ENCODE measurements at places on chromosomes 6 and 20.

- no peak for DNase-seq
These were observed 128.5 kb downstream of the TPBG start for GRCh38 chr6:82492134-82492533.

- DNase-seq: peak; percentile 58
These were observed 625.4 kb downstream of the QKI start for GRCh38 chr6:164039954-164040375.

DNA sequence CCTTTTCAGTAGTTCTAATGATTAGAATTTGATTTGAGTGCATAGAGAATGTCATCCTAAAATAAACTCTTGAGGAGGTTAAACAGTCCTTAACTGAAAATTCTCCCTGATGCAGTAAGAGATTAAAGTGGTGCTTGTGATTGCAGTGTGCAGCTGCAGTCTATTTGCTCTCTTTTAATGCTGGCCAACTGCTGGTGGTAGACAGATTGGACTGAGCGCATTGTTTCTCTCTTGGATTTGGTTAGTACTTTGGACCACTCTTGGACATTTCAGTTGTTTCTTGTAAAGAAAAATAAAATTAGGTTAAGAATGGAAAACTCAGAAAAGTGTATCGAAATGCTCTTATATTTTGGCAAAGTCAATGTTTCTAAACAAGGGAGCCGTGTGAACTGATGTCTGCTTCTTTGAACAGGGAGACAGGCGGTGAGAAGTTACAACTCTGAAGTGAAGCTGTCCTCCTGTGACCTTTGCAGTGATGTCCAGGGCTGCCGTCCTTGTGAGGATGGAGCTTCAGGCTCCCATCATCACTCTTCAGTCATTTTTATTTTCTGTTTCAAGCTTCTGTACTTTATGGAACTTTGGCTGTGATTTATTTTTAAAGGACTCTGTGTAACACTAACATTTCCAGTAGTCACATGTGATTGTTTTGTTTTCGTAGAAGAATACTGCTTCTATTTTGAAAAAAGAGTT, 127.2 kb downstream of the CD109 start:
- DNase-seq: no peak

DNA sequence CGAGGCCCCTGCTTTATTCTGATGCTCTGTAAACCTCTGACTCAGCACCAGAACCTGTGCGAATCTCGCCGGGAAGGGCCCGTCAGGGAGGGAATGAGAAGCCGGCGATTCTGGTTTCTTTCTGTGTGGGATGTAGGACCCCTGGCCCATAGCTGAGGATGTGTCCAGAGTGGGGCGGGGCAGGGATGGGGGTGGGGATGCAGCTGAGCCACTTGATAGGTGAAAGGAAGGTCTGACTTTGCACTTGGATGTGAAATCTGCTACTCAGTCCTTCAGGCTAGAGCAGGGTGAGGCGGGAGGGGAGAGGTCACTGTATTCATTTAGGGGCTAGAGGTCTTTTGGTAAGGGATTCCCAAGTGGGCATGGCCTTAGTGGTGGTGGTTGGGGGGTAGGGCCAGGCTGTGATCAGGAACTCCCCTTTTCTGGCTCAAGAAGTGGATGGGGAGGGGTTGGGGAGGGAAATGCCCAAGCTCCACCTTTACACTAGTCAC, 2.3 kb downstream of the TOX2 start:
- no peak for DNase-seq

DNA sequence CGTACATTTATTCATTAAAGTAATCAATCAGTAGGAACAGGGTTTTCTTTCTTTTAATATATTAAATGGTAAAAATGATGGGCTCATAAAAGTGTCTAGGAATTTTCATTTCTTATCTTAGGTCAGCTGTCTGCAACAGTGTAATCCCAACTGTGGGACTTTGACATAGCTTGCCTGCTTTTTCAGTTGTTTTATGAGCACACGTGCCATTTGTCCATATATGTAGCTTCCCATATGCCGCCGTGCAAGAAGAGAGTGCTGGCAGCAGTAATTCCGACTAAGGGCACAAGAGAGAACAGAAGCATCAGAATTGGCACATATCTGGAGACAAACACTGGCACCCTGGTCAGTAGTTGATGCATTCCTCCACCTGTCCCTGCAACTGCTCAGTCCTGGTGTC, 20.9 kb upstream of the EEF1E1 start:
- DNase-seq: no peak

- no peak for DNase-seq
These were observed 119.7 kb downstream of the MAP3K4 start for GRCh38 chr6:161111261-161111660.

DNA sequence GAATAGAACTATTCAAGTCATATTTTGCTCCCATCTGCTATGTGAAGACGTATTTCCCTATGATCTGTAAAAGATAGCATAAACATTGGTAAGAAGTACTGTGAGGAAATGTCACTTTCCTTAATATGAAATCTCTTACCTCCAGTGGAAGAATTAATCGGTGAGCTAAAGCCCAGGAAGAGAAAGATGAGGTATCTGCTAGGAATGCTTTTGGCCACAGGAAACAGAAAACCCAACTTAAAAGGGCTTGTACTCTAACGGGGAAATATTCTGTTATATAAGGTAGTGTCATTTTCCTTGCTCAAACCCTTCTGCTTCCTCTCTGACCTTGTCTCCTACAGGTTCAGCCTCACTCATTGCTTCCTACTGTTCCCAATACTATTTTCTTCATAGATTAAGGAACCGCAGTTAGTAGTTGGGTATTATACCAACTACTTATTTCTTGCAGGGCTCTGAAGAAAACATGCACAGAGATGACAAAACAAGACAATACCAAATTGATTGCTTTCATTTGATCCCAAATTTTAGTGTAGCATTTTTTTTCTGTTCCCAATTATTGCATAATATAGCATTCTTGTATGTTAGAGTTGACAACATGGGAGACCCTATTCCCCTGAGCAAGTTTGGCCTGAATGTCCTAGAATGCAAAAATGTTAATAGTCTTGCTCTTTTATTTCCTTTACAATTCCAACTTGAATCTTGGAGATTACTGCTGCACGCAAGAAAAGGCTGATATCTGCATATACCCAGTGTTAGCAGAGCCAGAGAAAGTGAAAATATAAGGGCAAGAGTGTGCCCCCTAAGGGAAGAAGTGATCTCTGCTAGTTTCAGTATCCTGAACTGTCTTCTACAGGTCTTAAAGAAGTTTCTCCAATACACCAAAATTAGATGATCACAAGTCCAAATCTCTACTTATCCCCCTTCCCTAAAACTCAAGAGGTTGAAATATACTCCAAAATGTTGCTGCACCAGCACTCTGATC, 65.3 kb downstream of the AFG1L start:
- DNase-seq: no peak

- no peak for DNase-seq
These were observed 10.8 kb downstream of the ZKSCAN8 start for GRCh38 chr6:28152531-28152930.

DNA sequence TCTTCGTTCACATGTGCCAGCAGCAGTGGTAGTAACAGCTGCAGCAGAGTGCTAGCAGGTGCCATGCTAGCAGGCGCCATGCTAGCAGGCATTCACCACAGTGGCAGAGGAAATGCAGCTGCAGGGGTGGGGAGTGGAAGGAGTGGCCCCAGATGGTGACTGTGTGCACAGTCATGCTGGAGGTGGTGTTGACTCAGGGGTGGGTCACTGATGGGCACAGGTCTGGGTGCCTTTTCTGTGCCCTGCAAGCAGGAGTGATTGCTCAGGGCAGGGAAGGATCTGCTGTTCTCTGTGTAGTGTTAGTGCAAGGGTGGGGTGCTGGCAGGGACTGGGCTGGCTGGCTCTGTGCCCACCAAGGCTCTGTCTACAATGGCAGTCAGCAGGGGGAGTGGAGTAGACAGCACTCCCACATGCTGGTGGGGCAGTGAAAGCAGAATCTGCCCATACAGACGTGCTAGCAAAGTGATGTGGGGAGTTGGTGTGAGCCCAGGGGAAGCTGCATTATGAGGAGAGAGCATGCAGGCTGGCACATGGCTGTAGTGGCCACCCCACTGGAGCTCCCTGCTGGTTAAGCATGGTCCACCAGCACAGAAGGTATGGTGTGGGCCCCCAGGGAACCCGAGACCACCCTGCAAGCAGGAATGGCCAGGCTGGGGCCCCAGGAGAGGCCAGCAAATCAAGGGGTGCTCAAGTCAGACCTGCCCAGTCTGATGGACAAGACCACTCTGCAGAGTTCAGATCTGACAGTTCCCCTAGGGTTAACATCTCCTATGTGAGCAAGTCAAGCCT, 11.4 kb upstream of the TSPYL4 start:
- DNase-seq: no peak

DNA sequence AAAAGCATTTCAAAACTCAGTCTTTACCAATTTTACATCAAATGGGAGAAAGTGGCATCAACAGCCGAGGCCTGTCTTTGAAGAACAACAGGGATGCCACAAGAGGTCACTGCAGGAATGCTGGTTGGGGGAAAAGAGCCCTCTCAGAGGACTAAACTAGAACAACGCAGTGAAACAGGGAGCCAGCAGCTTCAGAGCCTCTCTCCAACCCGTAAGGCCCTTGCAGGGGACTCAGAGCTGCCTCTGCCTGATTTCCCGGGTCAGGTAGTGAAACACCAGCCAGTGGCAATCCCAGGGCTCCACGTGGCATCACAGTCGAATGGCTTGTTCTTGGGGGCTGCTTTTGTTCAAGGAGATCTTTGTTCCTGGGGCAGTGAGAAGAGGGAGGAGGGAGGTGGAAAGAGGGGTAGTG, 55.0 kb upstream of the KCNK16 start:
- DNase-seq: peak; percentile 49

DNA sequence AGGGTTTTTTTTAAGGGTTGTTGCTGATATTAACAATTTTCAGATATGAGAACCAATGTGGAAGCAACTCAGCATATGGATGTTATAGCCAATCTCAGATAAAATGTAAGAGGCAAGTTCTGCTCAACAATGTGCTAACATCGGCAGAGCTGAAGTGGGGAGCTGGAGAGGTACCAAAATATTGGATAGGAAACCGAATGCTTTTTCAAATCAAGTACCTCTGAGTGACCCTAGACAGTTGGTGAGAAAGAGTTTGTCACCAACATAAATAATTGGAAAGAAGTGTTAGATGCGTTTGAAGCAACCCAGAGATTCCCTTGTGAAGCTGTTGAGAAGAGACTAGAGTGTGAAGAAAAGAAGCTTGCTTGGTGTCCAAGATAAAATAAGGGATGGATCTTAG, 140.7 kb downstream of the SOX4 start:
- no peak for DNase-seq

GRCh38 chr6:134073161-134073560, 20.7 kb upstream of the SLC2A12 start:
- DNase-seq: no peak

GRCh38 chr6:129390900-129391299, 319.1 kb downstream of the ARHGAP18 start:
- no peak for DNase-seq

DNA sequence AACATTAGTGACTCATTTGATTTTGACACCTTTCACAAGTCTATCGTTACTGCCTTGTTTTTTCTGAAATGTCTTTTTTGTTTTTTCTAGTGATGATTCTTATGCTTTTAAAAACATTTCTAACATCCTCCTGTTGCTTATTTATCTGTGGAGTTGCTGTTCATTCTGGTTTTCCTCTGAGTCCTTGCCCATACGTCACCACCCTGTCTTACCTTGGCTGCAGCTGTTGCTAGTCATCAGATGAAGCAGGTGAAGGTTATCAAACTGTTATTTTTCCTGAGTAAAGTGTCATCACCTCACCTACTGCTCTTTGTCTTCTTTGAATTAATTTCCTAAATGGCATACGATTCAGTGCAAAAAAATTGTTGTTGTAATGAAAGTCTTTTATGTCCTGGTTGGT, 376.6 kb downstream of the GRIK2 start:
- DNase-seq: no peak

- DNase-seq: no peak
These were observed 68.6 kb downstream of the SGK1 start for GRCh38 chr6:134249239-134249758.

GRCh38 chr6:30775104-30775503, 30.8 kb upstream of the IER3 start:
- no peak for DNase-seq

GRCh38 chr6:158803733-158804143, 15.4 kb downstream of the EZR start:
- peak; percentile 67 for DNase-seq
